ENCODE measurements at places on chromosomes 16 and 17.

DNA sequence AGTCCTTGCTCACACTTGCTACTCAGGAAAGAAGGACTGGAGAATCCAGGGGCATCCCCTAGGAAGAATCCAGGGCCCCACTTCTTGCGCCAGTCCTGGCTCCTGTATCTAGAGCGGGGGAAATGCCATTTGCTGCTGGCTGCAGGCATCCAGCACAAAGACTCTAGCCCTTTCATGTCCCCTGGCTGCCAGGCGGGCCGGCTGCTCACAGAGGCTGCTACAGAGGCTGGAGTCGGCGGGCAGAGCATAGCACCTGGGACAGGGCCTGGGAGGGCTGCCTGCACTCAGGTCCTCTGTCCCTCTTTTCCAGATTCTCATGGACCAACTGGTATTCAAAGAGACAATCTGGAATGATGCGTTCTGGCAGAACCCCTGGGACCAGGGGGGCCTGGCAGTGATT lies 13.8 kb downstream of the SMIM5 start:
- DNase-seq, result no peak

GRCh38 chr17:73690676-73691075 lies 46.4 kb upstream of the SDK2 start:
- no peak for DNase-seq

DNA sequence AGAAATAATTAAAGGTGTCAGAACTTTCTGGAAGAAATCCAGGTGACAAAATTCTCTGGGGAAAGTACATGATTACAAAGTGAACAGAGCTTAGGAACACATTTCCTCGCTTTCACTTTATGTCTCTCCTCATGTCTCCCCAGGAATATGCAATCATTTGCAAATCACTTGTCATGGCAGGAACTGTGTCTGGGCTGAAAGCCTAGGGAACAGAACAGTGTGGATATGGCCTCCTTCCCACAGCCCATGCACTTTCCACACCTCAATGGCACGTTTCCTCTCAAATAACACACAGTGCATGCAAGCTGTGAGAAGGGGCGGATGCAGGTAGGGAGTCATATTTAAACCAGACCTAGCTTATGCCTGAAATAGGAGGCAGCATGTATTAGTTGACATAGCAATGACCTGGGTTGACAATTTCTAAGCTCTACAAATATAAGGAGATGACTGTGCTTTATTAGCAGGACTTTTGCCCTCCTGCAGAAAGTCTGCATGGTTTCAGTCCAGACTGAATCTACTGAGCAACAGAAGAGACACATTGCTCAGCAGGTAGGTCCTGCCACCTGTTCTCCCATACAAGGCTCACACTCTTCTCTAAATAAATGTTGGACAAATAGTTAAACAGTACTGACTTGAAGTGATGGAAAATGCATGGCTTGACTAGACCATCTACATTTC lies 236.0 kb upstream of the ELAC2 start:
- no peak for DNase-seq

- DNase-seq, result no peak
These were observed 137.9 kb upstream of the ZKSCAN2 start for GRCh38 chr16:25395528-25395927.

DNA sequence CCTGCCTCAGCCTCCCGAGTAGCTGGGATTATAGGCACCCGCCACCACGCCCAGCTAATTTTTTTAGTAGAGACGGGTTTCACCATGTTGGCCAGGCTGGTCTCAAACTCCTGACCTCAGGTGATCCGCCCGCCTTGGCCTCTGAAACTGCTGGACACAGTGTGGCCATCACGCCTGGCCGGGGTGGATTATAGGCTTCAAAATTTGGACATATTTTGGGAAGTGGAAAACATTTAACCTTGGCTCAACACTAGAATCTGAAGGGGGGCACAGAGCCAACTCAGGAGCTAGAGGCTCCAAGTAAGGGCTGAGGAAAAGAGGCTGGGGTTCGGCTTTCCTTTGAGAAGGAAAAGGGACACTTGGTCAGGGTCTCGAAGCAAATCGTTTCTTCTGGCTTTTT lies 2.2 kb upstream of the CDK5R1 start:
- no peak for DNase-seq

DNA sequence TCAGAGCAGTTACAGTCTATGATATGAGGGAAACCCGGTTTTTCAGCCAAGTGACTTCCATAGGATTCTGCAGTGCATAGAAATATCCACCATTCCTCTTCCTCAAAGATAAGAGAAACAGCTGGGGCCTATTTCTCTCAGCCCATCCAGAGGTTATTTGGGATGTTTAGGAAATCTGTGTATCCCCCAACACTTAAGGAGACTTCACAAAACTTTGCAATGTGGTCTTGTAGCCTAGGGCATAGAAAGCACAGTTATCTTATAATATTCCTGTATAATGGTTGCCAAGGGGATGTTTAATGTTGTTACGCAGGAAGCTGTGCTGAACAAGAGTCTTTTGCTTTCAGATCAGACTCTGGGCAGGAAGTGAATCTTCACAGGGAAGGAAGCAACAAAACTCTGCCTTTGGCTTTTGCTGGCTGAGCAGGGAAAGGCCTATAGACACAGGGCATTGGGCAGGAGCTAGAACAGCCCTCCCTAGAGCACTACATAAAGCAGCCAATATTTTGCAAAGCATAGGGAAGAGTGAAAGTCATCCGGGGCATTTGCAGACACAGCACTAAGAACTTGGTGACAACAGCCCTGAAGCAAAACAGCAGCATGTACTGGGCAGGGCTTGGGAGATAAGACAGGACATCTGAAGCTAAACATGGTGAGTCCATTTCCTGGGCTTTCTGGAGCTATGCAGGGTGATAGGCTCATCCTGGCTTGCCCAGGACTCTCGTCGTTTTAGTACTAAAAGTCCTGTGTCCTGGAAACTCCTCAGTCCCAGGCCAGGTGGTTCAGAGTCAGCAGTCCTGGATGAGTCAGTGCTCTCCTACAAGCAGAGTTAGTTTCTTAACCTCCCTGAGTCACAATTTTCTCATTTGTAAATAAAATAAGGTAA lies 18.7 kb upstream of the BEAN1 start:
- no peak for DNase-seq

DNA sequence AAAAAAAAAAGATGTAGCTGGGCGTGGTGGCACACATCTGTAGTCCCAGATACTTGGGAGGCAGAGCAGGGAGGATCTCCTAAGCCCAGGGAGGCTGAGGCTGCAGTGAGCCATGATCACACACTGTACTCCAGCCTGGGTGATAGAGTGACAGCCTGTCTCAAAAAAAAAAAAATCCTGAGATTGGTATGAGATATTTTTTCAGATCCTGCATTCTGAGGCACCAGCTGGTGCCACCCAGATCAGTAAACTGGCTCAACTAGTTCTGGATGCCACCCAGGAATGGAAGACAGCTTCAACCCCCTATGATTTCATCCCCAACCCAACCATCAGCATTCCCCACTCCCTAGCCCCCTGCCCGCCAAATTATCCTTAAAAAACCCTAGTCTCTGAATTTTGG lies 7.1 kb upstream of the GJC1 start:
- no peak for DNase-seq

DNA sequence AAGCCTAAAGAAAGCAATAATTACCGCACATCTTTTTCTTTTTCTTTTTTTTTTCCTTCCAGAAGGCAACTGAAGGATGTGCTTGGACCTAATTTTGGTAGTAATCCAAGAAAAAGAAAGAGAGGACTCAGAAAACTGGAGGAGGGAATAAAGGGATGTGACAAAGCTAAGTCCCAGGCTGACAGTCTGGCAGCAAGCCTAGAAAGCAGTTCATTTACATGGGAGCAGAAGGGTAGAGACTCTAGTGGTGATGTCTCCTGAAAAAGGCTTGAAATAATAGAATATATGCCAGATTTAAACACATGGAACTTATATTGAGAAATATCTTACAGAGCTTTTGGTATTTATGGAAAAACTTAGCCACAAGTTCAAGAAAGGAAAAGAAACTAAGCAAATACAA lies 101.0 kb upstream of the SHISA6 start:
- DNase-seq, result no peak

- no peak for DNase-seq
These were observed 4.5 kb upstream of the NAT9 start for GRCh38 chr17:74780443-74781238.

DNA sequence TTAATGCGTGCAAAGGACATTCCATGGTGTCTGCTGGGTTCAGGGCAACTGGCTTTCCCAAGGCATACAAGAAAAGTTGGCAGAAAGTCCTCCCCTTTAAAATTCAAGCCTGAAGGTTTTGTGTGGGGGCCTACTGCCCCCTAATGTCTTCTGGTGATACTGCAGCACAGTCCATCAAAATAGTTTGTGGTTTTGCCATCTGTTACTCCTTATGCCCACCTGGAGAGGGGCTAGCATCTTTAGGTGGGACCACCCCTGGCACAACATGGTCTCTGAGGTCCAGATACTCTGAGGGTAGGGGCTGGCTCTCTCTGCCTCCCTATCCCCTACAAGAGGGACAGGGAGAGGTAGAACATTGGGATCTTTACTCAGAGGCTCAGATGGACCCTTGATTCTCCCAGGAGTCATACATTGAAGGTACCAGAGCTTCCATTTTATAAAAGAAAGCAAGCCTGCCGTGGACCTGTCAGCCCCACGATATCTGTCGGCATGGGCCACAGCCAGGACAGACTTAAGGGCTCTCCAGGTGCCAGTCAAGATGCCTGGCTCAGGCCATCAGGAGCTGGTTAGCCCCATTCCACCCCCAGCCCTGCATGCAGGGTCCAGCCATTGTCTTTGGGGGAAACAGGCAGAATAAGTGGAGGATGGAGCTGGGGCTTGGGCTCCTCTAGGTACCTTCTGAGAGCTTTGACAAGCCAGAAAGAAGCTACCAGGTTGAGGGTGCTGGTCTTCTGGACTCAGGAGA lies 6.3 kb downstream of the ESRP2 start:
- DNase-seq, result no peak

- no peak for DNase-seq
These were observed 7.4 kb upstream of the SCIMP start for GRCh38 chr17:5241861-5242671.

DNA sequence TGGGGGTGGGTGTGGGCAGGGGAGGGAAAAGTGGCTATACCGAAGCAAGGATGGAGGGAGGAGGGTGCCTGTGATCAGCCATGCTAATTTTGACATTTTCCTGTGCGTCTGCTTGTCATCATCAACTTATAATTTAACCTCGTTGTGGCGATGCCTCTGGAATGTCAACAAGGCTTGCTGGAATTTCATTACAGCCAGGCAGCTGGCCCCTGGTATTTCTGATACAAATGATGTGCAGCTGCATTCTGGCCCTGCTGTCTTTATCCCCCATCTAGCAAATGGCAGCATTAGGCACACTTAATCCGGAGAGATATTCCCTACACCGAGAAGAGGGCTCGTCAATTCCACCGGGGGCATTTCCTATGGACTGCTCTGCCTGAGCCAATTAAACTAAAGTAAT lies 278.3 kb upstream of the CCL2 start:
- no peak for DNase-seq

GRCh38 chr16:68732042-68732680 lies 4.9 kb upstream of the CDH1 start:
- DNase-seq, result no peak

DNA sequence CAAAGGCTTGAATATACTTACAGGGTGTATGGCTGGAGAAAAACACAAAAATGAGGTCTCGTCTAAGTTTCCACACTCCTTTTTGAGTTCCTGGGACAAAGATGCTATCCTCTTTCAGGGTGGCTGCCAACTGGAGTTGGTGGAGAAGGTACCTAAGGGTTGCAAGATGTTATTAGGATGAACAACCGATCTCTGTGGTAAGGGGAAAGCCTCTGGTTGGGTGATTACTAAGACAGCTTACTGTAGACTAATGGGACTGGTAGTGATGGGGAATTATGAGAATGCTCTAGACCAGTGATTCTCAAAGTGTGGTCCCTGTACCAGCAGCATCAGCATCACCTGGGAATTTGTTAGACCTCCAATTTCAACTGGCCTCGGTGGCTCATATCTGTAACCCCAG lies 6.0 kb downstream of the ADAT1 start:
- no peak for DNase-seq

DNA sequence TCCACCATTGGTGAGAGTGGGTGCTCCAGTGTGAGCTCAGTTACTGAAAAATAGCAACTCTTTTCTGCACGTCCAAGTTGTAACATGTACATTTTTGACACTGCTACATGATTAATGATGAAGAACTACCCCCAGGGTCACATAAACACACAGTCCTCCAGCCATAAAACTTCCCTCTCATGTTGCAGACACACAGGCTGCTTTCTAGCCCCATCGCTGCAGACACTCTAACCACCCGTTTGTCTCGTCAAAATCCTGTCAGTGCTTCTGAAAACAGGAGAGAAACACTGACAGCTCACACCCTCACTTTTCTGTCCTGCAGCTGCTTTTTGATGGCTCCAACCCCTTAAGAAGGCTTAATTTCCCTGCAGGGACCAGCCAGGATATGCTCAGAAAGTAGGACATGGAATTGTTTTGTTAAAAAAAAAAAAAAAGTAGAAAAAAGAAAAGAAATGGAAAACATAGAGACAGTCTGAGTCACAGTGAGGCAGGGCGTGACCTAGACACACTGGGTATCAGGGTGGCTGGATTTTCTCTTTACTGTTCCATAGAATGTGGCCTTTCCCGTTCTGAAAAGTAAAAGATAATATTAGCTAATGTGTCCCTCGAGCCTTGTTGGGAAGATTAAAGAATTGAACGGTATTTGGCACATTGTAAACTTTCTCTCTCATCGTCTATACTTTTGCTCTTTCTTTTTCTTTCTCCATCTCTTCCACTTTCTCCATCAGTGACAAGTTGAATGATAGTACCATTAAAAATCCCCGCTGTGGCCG lies 20.7 kb upstream of the CCL5 start:
- no peak for DNase-seq

DNA sequence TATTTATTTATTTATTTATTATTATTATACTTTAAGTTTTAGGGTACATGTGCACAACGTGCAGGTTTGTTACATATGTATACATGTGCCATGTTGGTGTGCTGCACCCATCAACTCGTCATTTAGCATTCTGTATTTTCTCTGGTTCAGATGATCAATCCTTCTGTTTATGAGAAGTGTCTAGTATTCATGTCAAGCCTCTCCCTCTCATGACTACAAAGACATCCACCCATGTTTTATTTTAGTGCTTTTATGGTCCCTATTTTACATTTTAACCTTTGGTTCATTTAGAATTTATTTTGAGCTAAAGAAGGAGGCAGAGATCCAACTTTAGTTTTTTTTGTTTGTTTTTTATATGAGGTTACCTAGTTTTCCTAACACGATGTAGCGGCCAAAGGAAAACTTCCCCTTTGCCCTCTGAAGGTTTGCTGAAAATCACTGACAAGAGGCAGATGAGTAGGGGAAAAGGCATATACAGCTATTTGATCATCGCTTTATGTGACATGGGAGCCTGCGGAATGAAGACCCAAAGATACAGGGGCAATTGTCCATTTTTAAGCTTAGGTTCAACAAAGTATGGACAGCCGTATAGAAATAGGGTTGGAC lies 22.4 kb upstream of the AQP8 start:
- DNase-seq, result no peak

Data from thoracic aorta (tissue), 2 donors.